Stimulated activated CD8-positive, alpha-beta memory T cell treated with anti-CD3 and anti-CD28 coated beads, Interleukin-15, amount 100 ng/mL, for 24 hours (primary cell): ENCODE measurements at places on chromosomes 12 and 14.

DNA sequence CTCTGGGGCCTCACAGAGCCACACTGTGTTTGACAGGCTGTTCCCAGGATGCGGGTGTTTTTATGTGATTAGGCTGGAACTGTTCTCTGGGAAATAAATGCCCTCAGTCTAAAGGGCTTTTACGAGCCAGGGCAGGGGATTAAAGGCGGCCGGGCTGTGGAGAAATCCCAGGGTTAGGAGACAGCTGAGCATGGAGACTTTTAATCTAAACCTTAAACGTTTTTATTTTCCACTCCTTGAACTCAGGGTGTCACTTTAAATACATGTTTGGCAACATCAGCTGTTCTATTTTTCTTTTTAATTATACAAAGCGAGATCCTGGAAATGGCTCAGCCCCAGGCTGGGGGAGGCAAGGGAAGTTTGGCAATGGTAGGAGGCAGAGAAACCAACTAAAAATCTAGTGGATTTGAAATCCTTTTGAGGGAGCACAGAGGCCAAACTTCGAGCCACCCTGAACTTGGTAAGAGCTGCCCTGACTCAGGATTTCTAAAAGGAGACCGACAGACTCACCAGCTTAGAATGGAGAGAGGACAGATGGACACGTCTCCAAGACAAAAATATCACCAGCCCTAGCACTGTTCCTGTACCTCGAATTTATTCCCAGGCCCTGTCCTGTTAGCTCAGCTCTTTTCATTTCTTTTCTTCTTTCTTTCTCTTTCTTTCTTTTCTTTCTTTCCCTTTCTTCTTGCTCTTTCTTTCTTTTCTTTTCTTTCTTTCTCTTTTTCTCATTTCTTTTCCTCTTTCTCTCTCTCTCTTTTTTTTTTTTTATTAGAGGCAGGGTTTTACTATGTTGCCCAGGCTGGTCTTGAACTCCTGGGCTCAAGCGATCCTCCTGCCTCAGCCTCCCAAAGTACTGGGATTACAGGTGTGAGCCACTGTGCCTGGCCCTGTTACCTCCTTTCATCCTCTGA, 15.8 kb upstream of the ORAI1 start:
- DNase-seq = no peak

DNA sequence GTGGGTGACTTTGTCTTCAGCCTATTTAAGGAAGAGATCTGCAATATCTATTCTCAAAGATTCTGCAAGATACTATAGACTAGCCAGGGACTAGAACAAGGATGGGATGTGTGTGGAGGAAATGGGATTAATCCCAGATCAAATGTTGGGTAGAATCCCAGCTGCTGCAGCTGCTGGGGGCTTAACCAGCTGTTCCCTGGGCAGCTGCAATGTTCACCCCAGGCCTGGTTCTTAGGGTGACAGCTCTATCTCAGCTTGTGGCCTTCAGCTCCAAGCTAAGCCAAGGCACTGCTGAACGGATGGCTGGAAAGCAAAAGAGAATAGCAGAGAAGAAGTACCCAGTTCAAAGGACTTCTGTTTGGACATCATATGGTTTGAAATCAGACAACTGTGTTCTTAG, 10.0 kb upstream of the RHEBL1 start:
- DNase-seq = no peak

DNA sequence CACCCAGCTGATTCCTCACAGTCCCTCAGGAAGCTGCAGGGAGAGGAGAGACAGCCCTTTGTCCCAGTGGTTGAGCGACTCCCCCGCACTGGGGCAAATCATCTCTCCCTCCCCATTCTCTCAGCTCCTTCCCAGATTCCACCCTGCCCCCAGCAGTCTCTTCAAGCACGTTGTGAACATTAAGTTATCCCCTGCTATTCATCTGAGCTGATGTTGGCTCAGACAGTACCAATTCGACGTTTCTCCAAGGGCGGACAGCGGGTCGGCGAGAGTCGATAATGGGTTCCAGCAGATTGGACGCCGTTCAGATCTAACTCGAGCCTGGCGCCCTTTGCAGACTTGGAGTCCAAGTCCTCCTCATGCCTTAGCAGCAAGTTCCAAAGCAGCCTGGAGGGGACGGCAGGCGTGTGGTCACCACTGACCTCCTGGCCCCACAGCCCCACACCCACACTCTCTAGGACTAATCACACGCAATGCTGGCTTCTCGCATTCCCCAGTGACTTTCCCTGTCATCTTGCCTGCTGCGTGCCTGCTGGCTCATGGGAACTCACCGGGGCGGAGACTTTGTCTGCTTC, 245.9 kb downstream of the CHST11 start:
- DNase-seq = no peak

- no peak for DNase-seq
Measured at GRCh38 chr12:24991209-24992049, 42.5 kb upstream of the BCAT1 start.

GRCh38 chr12:25690996-25691864, 138.1 kb upstream of the LMNTD1 start:
- DNase-seq = no peak
